Hippocampal formation (tissue), 2 donors: ENCODE measurements at places on chromosomes 1 and 21.

- DNase-seq, result peak; percentile 7
Observed at GRCh38 chr1:101745551-101746270, 251.0 kb downstream of the OLFM3 start.

- no peak for DNase-seq
Observed at GRCh38 chr1:28580722-28581530, 11.1 kb upstream of the RAB42 start.

- DNase-seq, result no peak
Observed at GRCh38 chr21:29231756-29232529, 66.8 kb upstream of the BACH1 start.

GRCh38 chr1:109787211-109787844 is 23.6 kb upstream of the EPS8L3 start:
- DNase-seq, result no peak

DNA sequence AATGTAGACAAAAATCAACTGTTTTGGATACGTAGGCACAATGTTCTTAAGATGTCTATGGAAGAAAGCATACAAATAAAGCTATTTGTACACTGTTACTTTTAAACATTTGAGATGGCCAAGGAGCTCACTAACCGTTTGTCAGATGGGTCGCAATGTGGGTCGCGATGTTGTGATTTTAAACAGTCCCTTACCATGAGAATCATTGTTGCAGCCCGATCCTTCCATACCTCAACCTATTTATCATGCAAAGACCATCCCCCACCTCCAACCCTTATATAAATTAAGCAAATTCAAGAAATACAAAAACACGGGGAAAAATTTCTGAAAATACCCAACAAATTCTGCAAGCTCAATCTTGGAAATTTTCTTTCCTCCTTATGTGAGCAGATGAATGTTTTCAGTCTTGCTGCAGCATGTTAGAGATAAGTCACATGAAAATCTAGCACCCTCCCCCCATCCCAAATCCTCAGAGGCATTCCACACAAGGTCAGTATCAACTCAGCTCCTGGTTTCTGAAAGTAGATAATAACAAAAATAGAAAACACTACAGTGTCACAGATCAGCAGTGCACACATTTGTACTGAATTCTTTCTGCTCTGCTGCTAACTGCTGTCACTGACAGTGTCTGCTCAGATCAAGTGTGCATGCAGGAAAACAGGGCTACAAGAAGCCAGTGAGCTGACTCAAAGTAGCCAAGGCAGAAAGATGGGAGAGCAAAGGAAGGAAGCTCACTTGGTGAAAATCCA is 92.9 kb upstream of the TTC39A start:
- DNase-seq, result peak; percentile 39

DNA sequence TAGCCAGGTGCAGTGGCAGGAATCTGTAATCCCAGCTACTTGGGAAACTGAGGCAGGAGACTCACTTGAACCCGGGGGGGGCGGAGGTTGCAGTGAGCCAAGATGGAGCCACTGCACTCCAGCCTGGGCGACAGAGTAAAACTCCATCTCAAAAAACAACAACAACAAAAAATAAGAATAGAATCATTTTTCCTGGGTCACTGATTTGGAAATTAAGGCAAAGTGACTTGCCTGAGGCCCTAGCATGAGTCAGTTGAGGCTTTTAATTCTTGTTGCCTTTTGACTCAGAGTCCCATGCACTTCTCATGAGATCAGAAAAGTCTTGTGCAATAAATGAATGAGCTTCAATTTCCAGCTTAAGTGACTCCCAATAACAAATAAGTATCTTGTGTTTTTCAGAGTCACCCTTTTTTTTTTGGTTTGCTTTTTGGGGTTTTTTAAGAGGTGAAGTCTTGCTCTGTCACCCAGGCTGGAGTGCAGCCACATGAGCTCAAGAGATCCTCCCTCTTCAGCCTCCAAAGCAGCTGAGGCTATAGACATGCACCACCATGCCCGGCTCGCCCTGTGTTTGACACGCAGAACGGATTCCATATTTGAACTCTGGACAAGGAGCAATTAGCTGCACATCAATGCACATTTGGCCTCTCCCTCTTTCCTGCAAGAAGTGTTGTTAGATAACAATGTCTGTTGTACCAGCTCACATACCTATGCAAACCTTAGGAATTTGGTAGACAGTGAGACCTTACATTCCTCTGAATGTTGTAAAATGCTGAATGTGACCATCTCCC is 3.4 kb upstream of the PLEKHM2 start:
- DNase-seq, result no peak

GRCh38 chr1:215146240-215146975 is 63.9 kb downstream of the KCNK2 start:
- DNase-seq, result no peak

DNA sequence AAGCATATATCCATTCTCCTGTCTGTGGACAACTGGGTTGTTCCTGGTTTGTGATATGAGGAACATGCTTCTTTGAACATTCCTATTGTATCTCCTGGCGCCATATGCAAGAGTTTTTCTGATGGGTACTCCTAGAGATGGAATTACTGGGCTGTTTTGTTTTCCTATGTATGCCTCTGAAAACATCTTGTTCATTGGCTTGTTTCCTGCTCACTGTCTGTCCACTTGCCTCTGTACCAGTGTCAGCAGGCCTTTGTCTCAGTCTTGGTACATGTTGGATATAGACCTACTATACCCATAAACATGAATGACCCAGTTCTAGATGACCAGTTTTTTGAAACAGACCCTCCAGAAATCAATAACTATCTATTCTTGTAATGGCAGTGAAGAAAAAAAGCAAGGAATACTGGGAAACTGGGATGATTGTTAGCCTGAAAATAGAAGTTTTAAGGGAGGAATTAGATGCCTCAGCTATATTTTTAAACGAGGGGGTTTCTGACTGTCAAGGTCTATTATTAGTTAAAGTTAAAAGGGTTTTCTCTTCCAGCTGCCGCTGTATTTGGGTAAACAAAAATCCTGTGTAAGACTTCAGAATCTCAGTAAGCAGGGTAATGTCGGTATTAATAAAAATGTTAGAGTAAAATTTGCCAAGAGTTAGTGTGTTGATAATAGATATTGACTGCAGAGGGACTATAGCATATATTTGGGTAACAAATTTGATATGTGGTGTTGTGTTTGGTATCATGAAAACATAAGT is 103.6 kb downstream of the RYR2 start:
- no peak for DNase-seq

- DNase-seq, result no peak
Observed at GRCh38 chr1:22107126-22107525, 35.8 kb downstream of the WNT4 start.

DNA sequence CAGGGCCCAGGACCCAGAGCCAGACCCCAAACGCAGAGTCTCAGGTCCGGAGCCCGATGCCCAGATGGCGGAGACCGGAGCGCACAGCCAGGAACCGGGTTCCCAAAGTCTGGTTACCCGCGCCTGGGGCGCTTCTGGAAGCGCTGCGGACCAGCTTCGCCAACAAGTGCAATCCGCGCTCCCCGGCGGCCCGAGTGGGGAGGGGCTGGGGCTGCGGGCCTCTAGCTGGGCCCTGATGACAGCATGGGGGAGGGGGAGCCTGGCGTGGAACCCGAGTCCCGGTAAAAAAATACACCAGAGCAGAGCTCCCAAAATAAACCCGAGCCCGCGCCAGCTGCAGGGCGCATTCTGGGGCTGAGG is 494 bp downstream of the NT5C1A start:
- peak; percentile 38 for DNase-seq

- DNase-seq, result no peak
Observed at GRCh38 chr1:209667708-209668107, 7.5 kb upstream of the G0S2 start.

- DNase-seq, result no peak
Observed at GRCh38 chr1:47565092-47565491, 127.2 kb downstream of the FOXD2 start.

- no peak for DNase-seq
Observed at GRCh38 chr1:245856944-245857531, 650.0 kb downstream of the SMYD3 start.

GRCh38 chr1:24417681-24418080 is 2.1 kb downstream of the NIPAL3 start:
- DNase-seq, result no peak

DNA sequence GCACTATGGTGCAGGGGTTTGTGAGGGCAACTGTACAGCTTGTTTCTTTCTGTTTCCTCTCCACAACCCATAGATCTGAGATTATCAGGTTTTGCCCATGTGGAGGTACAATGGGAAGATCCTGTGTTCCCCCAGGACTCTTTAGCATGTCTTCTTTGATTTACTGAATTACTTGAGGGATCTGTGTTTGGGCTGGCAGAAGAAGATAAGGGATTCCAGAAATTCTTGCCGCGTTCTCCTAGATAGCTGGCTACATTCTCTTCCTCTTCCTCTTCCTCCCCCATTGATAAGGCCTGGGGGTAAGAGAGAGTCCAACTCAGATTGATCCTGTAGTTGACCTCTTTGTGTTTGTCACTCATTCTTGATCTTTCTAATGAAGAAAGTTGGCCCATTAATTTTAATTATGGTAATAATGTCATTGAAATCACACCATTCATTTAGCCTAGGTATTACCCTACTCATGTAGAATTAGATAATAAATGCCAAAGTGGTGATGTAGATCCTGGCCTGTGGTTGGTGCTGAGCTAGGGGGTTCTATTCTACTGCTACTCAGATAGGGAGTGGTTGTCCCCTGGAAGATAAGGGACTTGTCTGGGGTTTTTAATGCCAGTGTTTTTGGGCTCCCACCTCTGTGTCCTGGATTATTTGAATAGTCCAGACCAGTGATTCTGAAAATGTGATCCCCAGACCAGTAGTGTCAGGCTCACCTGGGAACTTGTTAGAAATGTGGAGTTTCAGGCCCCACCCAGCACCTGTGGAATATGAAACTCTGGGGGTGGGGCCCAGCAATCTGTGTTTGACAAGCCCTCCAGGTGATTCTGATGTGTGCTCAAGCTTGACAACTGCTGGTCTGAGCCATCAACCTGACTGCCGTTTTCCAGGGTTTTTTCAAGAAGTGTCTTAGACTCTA is 122.2 kb downstream of the NOS1AP start:
- DNase-seq, result no peak

- no peak for DNase-seq
Observed at GRCh38 chr1:226953175-226953800, 13.2 kb downstream of the COQ8A start.

GRCh38 chr1:46642115-46642680 is 25.6 kb upstream of the MOB3C start:
- no peak for DNase-seq

DNA sequence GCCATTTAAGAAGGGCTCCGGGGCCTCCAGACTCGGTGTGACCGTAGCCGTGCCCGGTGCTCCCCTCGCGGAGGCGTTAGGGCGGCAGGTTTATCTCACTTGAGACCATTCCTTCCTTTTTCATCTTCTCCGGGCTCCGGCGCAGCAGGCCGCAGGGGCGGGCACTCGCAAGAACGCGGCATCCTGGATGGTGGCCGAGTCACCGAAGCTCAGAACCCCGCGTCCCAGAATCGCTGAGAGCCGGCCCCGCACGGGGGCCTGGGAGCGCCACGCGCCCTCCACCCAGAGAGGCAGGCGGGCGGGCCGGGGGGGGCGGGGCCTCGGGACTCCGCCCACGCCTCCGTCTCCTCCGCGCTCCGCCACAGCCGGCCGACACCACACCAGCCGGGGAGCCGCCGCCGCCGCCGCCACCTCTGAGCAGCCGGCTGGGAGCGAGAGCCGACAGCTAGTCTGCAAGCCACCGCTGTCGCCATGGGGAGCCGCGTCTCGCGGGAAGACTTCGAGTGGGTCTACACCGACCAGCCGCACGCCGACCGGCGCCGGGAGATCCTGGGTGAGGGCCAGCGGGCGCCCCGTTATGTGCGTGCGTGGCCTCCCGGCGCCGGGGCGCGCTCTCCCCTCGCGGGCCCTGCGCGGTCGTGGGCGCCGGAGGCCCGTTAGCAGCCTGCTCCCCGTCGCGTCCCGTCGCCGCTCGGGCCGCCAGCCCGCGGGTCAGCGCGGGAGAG is at the start of gene DEGS1:
DEGS1 (plus strand) TSS at position 375 of the 725 bp plus-strand sequence; CDS start at position 472, 97 bp downstream.
- peak; percentile 81 for DNase-seq

DNA sequence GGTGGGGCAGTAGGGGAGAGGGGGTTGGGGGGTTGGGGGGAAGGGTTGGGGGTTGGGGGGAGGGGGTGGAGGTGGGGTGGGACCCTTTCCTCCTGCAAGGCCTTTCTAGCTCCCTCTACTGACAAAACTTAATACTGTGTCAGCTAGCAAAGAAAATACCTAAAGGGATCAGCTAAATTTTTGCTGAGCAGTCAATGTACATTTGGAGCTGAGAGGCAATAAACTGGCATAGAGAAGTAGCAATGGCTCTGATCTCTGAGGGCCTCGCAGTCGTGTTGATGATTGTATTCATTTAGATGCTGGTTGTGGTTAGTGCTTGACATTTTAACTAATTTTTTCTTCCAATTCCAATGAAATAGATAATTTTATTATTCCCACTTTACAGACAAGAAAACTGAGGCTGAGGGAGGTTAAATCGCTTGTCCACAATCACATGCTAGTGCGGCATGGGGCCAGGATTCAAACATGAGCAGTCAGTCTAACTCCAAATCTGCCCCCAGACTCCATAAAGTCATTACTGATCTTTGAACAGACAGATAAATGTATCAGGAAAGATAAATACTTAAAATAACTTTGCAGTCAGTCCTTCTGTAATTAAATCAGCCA is 357.1 kb downstream of the DISC1 start:
- DNase-seq, result no peak

DNA sequence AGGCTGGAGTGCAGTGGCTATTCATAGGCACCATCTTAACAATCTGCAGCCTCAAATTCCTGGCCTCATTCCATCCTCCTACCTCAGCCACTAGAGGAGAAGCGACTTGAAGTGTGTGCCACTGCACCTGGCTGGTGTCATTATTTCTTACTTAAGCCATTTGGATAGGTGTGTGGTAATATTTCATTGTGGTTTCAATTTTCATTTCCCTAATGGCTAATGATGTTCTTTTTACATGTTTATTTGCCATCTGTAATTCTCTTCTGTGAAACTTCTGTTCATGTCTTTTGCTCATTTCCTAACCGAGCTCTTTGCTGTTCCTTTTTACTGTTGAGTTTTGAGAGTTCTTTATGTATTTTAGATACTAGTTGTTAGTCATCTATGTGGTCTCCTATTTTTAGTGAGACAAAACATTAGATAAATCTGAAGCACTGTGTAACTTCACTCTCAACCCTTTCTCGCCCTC is 66.8 kb downstream of the SLC27A3 start:
- no peak for DNase-seq

- no peak for DNase-seq
Observed at GRCh38 chr1:208888376-208888775, 644.2 kb upstream of the PLXNA2 start.

GRCh38 chr1:146021050-146021445 is 487 bp downstream of the HJV start:
- no peak for DNase-seq
